ENCODE measurements at places on chromosomes 2 and 18. TPM values are rescaled to one million over a fixed set of nuclear protein-coding genes. Genes with fewer than 3 reads are reported as not detected.

DSEL gene
- 0.24 TPM for total RNA-seq

SLC16A14 gene
- total RNA-seq, result 1.0 TPM

MREG gene
- 26.2 TPM for total RNA-seq

ICA1L gene
- total RNA-seq, result 4.6 TPM

LIMS2 gene
- total RNA-seq, result 6.1 TPM

SPP2 gene
- not detected for total RNA-seq

RGPD3 gene
- total RNA-seq, result 0.18 TPM

CD8B gene
- 259 TPM for total RNA-seq

CD8A gene
- total RNA-seq, result 359 TPM

SCN3A gene
- total RNA-seq, result not detected

AMER3 gene
- not detected for total RNA-seq

TRIM43 gene
- total RNA-seq, result not detected

DNA sequence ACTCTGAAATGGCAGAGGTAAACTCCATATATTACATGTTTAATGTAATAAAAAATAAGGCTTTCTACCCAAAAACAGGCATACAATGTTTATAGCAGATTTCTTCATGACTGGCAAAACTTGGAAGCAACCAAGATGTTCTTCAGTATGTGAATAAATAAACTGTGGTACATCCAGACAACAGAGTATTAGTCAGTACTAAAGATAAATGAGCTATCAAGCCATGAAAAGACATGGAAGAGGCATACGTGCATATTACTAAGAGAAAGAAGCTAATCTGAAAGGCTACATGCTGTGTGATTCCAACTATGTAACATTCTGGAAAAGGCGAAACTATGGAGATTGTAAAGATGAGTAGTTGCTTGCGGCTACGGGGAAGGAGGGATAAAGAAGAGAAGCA, 97.4 kb downstream of the OSR1 start:
- DNase-seq, result no peak

GRCh38 chr2:108165729-108166128, 74.0 kb upstream of the SULT1C3 start:
- DNase-seq, result no peak

DNA sequence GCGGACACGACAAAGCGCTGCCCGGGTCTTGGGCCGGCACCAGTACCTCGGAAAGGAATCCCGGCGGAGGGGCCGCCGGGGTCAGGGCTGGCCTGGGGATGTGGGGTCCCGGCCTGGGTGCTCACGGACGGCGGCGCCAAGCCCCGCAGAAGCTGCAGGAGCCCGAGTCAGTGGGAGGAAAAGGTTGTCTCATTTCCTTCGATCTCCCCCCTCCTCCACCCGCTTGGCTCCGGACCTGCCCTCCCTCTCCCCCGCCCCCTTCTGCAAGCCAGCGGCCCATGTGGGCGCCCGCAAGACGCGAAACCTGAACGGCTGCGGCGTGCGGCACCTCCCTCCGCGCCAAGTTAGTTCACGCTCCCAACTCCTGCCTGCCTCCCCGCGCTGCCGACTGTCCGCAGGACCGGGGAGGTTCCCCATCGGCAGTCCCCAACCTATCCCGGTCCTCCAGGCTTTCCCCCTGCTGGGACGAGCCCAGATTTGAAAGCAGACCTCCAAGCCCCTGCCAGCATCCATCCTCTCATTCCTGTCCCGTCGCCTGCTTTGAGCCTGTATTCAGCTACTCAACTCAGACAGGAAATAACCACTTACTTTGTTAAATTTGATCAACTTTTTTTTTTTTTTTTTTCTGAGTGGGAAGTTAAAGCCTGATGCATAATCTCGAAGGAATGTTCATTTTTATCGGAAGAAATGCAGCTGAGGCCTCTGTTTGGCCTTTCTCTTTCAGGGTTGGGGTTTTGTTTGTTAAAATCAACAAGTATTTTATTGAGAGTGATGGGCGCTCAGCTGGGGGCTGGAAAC, at the start of gene EVA1A:
Gene EVA1A, minus strand, starts transcription at position 172 of the 798 bp plus-strand sequence. CDS start 42,799 bp downstream, outside the sequence.
- DNase-seq, result no peak

GRCh38 chr2:29796446-29796845, 124.9 kb downstream of the ALK start:
- no peak for DNase-seq

GRCh38 chr2:115161081-115161770, 718.8 kb downstream of the DPP10 start:
- DNase-seq, result no peak

GRCh38 chr2:46175419-46175818, 121.8 kb upstream of the EPAS1 start:
- no peak for DNase-seq

DNA sequence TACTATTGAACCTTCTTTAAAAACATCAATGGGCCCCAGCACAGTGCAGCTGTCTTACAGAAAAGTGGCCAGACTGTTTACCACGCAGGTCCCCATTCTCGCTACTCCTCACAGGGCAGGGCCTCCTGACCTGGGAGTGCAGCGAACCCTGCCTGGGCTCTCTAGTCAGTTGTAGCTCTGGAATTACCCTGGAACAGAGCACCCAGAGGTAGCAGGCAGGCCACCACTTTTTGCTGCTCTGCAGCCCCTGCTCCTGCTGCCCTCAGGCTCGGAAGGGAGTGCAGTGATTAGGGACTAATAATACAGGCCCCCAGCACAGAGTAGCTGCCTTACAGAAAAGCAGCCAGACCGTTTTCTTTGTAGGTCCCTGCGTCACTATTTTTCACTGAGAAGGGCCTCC, 1563.0 kb downstream of the SUCLG1 start:
- no peak for DNase-seq

DNA sequence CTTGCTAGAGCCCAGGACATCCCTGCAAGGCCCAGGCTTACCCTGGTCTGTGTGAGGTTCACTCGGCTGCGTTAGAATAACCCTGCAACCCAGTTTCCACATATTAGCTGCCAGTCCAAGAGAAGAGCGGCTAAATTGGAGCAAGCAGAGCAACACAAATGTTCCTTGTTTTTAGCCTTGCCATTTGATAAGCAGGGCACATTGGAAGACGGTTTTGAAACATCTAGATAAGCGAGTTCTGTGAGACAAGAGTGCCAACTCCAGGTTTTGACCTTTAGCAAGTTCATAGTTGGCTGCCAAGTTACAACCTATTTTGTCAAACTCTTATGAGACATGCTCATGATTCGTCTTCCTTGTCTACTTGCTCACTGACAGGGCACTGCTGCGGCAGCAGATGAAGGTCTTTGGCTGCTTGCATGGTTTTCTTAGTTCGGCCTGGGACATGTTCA, 23.5 kb downstream of the DPP4 start:
- DNase-seq, result no peak

DNA sequence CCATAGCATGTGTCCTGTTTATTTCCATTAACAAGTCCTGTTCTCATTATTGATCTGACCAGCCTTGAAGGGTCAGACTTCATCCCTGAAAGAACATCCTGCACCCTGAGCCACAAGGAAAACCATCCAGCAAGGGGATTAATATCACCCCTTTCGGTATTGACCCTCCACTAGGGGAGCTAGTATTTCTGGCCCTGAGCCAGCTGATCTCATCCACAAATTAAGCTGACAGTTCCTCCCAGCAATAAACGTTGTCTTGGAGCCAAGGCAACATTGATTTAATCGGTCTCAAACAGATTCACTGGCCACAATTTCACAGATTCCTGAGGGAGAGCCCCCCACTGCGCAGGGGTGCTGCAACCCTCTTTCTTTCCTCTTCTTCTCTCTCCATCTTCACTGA, 353.1 kb upstream of the FANCL start:
- no peak for DNase-seq

DNA sequence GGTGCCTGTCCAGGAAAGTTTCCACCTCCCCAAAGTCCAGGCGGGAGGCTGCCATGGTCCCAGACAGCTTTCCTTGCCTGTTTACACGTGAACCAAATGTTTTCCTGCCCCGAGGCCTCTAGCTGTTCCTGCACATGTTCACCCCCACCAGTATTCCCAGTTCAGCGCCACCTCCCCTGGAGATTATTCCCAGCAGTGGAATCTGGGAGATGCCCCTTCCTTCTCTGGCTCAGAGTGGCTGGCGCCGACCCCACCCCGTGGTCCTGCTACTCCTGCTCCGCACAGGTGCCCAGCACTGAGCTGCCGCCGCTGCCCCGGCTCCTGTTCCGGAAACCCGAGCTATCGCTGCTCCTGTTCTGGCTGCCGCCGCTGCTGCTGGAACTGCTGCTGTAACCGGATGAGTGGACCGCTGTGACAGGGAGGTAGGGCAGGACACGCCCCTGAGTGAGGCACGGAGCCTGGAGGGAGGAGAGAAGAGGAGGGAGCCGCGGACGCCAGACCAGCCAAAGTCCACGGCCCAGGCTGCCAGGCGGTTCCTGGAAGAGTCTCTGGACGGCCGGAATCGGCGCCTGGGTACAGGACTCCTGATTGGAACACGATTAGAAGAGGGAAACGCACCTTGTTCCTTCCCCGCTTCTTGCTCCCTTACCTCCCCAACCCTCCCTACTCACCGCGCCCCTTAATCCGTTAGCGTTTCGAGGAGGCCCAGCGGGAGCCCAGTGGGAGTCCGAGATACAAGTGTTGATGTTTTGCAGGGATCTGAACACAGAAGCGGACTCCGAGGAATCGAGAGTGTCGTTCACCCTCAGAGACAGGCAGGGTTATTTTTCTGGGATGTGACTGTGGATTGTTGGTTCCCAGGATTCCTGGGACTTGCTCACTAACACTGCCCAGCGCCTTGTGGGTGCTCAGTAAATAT, at the start of gene PDE11A:
Gene PDE11A, minus strand, starts transcription at position 395 of the 919 bp plus-strand sequence. Its CDS starts 340 bp downstream, at position 55.
- no peak for DNase-seq

DNA sequence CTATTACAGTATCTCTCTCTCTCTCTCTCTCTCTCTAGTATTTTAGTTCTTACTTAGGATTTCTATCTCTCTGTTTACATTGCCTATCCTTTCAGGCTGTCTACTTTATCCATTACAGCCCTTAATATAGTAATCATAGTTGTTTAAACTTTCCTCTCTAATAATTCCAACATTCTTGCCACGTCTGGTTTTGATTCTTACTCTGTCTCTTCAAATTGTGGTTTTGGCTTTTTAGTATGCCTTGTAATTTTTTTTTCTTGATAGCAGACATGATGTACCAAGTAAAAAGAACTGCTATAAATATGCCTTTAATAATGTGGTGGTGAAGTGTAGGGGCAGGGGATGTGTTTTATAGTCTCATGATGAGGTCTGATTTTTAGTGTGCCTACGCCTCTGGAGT, 1809.5 kb upstream of the CELF4 start:
- no peak for DNase-seq

- peak; percentile 9 for DNase-seq
Measured at GRCh38 chr2:179049546-179050311, at the start of gene CCDC141. CCDC141 (minus strand) TSS chr2:179050137; CDS start chr2:179049941, 196 bp downstream.

GRCh38 chr2:23465936-23466335, 81.0 kb downstream of the KLHL29 start:
- no peak for DNase-seq

DNA sequence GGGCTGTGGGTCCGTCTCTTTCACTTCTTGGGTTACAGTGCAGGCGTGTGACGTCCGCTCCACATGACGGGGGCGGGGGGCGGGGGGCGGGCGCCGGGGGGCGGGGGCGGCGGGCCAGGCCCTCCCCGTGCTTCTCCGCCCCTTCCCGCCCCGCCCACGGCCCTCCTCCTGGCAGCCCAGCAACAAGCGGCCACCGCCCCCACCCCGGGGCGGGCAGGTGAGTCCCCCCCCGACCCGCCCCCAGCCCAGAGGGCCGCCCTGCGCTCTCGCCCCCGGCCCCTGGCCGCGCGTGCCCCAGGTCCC, 3.6 kb downstream of the ZNF516 start:
- DNase-seq, result peak; percentile 64

- no peak for DNase-seq
Measured at GRCh38 chr2:4937550-4937949, 754.6 kb upstream of the SOX11 start.

- DNase-seq, result no peak
Measured at GRCh38 chr18:8162802-8163201, 446.4 kb upstream of the RAB12 start.

GRCh38 chr2:154740361-154740760, 41.9 kb downstream of the KCNJ3 start:
- no peak for DNase-seq

- no peak for DNase-seq
Measured at GRCh38 chr2:55400332-55400731, 19.3 kb downstream of the CCDC88A start.

DNA sequence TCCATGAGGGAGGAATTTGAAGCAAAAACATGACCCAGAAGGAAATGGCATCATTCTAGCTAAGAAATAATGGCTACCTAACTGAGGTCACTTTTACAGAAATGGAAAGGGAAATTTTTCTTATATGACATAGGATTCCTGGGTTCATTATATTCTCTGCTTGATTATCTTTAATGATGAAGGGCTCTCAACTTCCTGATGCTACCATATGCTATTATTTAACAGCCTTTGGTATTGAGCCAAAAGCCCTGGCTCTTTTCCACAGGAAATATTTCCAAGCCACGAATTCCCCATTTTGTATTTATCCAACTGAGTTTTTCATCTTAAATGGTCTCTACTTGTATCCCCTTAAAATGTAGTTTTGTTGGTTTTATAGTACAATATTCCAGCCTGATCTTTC, 63.2 kb upstream of the NPAS2 start:
- DNase-seq, result no peak

GRCh38 chr2:196853301-196854087, 44.3 kb upstream of the C2orf66 start:
- no peak for DNase-seq

DNA sequence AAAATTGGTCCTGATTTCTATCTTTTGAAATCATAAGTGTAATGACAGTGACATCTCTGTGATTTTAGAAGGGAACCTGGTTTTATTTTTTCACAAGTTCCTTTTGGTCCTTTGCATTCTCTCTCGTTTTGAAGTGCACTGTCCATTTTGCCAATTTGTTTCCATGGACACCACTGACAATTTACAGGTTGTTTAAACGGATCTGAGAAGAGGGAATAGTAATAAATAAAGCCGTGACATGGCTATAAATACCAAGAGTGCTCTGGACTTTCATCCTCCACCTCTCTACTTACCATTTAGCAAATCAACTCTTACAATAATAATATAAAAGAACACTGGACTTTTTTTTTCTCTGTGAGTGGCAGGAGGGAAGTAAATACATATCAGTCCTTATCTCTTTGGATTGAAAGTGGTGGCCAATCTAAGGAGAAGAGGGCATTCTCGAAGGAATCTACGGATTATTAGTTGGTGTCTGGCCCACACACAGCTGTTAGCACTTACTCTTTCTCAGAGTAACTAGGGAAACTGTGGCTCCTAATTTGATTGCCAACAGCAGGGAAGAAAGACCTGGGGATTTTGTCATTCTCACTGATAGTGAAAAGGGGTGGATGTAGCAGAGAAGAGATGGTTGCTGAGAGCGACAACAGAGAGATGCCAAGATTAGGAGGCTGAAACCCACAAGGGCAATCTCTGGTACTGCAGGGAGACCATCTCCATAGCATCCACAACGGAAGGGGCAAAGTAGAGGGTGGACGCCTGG, 108.7 kb upstream of the FSHR start:
- no peak for DNase-seq

GRCh38 chr2:63842149-63843061, 709 bp downstream of the UGP2 start:
- peak; percentile 37 for DNase-seq

DNA sequence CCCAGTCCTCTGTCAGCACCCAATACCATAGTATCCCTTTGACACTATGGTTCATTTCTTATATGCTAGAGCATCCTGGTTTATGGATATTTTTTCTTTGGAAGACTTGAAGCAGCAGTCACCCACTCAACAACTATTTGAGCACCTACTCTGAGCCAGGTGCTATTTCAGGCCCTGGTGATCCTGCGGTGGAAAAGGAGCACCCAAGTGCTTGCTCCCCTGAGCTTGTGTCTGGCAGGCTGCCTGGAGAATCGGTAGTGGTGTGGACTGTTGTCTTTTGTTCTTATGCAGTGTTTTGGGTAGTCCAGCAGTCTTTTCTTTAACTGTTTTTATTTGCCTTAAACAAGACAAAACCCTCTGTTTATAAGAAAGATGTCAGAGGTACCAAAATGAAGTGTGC, 28.9 kb downstream of the NCK2 start:
- DNase-seq, result no peak

- DNase-seq, result no peak
Measured at GRCh38 chr18:62165583-62165982, 21.3 kb downstream of the PIGN start.
